BJ (cell line): ENCODE measurements at places on chromosomes 2 and 18.

DNA sequence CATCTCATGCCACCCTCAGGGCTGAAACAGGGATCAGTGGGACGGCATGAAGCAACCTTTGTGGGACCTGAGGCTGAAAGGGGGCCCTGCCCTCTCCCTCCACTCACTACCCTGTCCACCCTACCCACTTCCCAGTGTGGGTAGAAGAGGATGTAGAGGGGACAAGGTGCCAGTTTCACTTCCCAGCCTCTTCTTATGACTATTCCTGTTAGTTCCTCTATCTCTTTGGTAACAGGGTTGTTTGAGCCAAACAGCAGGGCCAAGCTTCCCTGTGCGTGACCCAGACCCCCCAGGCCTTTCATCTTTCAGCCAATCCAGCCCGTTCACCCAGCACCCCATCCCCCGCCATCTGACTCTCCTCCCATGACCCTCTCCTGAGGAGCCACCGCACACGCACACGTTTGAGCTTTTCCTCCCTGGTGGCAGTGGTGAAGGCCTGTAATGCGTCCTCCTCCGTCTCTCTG is 82.3 kb downstream of the STPG4 start:
- DNase-seq = no peak

- DNase-seq = no peak
These were observed 189.8 kb downstream of the NCK2 start for GRCh38 chr2:105934467-105934866.

- DNase-seq = peak; percentile 7
These were observed 103.4 kb downstream of the ALPK2 start for GRCh38 chr18:58525517-58525916.

- no peak for DNase-seq
These were observed 2.9 kb upstream of the BCL2L11 start for GRCh38 chr2:111117598-111118480.

GRCh38 chr2:109054865-109055264 is 65.8 kb upstream of the EDAR start:
- DNase-seq = no peak

GRCh38 chr18:73791081-73791480 is 356.6 kb downstream of the FBXO15 start:
- peak; percentile 71 for DNase-seq

DNA sequence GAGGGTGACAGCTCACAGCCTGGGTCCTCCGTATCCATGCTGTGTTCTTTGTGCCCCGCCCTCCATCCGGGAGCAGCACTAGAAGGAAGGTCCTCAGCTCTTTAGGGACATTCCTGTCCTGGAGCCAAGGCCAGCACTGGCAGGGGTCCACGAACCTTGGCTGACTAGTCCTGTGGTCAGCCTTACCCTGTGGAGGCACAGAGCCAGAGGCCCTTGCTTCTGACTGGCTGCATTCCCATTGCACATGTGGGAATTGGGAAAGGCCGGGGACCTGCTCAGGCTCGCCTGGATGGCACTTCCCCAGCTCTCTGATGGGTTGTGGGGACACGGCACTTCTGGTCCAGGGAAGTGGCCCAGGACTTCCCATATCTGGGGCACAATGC is 24.9 kb upstream of the RHOB start:
- DNase-seq = peak; percentile 80

GRCh38 chr18:32208577-32208976 is 18.7 kb downstream of the MEP1B start:
- no peak for DNase-seq
